ENCODE measurements at places on chromosomes 1 and 21.

DNA sequence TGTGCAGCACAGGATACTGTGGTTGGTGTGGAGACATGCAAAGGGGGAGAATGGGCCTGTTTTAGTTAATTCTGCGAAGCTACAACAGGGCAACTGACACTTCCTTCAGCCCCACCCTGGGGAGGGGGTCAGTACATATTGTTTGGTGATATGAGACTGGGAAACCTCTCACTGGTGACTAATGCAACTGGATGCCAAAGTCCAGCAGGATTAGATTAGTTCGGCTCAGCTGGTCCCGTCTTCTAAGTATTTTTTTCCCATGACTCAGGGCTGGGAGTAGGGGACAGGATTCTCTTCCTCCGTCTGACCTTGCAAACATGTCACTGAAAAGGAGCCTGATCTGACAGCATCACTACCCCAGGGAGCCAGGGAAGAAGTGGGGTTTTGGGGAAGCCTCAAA is 43.0 kb downstream of the PLXNA2 start:
- DNase-seq = no peak

DNA sequence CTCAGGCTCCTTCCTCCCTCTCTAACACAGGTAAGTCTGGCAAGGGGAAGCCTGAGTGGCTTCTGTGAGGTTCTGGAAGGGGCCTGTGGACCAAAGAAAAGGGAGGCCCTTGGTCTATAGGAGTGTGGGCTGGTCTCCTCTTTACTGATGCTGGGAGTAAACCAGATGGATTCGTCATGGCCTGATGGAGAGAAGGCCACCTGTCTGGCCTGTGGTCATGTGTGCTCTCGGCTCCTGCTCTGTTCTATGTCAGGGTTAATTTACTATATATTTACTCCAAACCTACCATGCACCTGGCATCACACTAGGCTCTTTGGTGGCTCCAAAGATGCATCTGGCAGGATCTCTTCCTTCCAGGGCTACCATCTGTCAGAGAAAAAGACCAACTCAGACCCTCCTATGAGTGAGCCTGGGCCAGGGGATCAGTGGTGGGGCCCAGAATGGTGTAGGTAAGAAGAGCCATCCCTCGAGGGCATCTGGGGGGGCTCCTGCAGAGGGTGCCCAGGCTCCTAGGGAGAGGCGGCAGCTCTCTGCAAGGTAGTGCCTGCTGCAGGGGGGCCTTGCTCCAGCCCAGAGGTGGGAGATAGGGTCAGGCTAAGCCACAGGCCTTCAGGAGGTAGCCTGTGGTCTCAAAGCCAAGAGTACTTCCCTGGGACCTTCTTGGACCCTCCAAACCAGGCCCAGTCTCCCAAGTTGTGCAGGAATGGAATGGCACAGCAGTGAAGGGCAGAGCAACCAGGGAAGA is 68.2 kb upstream of the SELENON start:
- no peak for DNase-seq

DNA sequence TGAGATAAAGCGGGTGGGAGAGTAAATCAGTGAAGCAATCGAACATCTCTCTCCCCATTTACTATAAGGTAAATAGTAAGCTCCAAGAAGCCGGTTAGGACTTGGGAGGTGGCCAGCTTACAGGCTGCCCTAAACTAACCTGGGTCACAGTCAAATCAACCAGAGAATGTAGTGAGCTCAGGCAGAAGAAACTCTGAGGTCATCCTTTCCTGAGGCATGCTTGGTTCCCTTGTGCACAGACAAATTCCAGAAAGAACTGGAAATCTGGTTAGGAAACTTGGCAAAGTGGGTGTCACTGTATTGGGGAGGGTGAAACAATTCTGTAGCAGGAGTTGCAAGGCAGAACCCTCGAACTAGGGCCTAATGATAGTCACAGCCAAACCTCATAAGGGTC is 72.5 kb downstream of the NTMT2 start:
- DNase-seq = no peak

DNA sequence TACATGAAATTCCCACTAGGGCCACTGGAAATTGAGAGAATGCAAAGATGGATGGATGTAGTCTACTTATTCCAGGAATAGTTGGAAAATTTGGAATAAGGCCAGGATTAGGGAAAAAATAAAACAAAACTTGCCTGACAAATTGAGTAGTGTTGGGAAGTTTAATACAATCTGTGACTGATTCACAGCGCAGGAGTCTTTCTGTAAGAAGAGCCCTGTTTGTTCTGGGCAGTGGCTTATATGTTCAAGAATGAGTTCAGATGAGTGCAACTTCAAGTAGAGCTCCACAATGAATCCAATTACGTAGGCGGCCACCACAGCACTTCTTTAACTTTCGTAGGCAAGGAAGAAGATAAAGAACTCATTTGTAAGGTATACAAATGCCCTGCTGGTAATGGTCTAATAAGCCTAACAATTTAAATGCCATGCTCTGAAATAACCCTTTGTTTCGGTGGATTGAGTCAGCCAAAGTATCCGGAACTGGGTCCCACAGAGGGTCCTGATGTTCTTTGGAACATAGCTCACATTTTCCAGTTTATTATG is 47.1 kb upstream of the KCNE1 start:
- DNase-seq = no peak

GRCh38 chr1:212677573-212677972 is 22.1 kb downstream of the BATF3 start:
- no peak for DNase-seq

- DNase-seq = no peak
These were observed 33.9 kb upstream of the CAMK1G start for GRCh38 chr1:209549443-209550205.

DNA sequence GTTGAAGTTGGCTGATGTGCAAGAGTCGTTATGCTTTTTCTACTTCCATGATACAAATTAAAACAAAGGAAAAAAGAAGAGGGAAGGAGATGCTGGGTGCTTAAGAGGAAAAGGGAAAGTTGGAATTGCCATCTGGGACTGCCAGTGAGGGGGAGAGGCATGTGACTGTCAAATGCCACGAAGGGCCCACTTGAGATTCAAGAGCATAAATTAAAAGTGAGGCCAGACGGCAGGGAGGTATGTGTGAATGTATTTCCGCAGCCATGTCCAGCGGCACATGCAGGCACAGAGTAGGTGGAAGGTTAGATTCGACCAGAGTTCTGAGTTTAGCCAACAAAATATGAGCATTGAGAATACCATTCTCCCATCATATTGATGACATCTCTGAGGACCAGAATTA is 32.0 kb downstream of the NFASC start:
- no peak for DNase-seq
